Activated CD8-positive, alpha-beta memory T cell treated with anti-CD3 and anti-CD28 coated beads for 48 hours (primary cell): ENCODE measurements at places on chromosomes 3 and 15.

GRCh38 chr15:69000091-69000490 lies 14.4 kb upstream of the NOX5 start:
- no peak for DNase-seq

DNA sequence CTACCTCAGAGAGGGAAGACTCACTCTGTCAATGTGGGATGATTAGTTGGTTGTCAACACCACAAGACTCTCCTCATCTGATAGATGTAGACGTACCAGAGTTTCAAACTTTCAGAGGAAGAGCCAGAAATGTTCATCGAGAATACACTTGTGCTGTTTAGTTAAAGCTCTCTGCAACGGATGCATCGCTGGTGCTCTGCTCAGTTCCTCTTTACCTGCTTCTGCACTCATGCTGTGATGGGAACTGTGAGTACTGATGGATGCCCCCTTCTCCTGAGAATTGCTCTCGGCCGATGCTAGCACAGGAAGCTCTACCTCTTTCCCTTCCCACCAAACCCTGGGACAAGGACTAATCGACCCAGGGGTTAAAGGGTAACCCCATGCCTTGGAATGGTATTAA lies 51.8 kb upstream of the CCDC54 start:
- no peak for DNase-seq

DNA sequence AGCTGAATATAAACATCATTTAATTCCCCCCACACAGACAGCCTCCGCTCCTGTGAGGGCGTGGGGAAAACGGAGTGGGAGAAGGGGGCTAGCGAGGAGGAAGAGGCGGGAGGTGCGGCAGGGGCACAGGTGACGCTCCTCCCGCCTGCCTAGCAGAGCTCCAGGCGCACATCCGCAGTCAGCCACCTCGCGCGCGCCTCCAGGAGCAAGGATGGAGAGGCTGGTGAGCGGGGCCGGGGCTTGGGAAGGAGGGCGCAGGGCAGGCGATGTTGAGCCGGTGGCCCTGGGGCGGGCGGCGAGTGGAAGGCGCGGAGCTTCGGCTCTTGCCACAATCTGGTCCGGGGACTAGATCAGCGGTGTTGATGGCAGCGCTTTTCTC lies at the start of gene CD200:
Gene CD200, plus strand, starts transcription at position 155 of the 379 bp plus-strand sequence. Its CDS starts 57 bp downstream, at position 212.
- DNase-seq = peak; percentile 38

DNA sequence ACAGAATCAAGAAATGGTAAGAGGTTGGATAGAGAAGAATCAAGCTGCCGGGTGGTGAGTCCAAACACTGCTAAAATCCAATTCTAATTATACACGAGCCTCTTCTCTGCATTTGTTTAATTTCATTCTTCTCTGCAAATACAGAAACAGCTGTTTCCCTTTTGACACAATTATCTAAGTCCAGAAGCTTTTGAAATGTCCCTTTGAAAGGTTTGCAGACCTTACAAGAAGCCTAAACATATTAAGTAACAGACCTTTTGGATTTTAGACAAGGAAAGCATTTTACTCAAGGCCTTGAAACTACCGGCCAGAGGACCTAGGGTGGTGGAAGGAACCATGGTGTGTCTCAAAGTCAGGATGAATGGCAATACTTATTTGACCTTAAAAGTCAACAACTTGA lies 403.8 kb upstream of the ADAMTS9 start:
- DNase-seq = no peak

DNA sequence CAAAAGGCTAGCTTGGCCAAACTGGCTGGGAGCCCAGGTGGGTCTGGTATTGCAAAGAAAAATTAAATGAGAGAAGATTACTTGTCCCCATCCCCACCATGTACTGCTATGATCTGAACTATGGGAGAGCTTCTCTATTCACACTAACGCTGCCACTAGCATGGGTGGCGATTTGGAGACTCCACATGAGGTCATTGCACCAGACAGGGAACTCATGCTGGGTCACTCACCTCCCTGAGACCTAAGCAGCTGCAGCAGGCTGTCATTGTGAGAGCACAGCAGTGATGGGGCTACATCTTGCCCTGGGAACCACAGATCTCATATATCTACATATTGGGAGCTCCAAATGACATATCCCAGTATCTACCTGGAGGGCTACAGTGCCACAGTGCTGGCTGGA lies 36.3 kb upstream of the NECTIN3 start:
- no peak for DNase-seq

- DNase-seq = no peak
Measured at GRCh38 chr3:111831840-111832239, 27.2 kb upstream of the PHLDB2 start.

DNA sequence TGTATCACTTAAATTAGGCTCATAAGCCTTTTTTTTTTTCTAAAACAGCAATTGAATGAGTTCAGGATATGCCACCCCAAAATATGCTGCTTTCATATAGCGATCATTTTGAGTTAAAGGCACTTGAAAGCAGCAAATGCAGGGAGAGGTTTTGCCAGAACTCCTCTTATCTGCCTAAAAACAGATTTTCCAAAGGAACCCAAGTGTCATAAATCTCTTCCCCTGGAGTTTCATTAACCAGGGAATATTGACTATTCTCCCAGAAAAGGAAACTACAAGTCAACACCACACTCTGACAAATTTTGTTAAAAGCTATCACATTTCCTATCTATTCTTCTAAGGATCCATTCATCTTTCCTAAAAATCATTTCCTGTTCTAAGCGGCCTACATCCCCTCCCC lies 11.3 kb downstream of the DNAAF4 start:
- no peak for DNase-seq

DNA sequence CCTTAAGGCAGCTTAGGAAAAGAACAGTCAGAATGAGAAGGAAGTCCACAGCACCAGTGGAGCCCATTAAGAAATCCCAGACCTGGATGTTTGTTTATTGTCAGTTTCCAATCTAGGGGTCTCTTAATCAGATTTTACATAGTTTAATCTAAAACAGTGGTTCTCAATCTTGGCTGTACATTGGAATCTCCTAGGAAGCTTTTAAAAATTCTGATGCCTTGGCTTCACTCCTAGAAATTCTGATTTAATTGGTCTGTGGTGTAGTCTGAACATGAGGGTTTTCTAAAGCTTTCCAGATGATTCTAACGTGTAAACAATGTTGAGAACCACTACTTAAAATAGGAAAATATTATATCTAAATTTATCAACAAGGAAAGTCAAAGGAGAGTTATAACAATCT lies 56.6 kb upstream of the SPRED1 start:
- no peak for DNase-seq

GRCh38 chr3:72816862-72817355 lies 31.3 kb downstream of the SHQ1 start:
- DNase-seq = no peak

- no peak for DNase-seq
Measured at GRCh38 chr15:69804786-69805185, 292.9 kb downstream of the TLE3 start.

GRCh38 chr3:156383441-156384025 lies 171.4 kb downstream of the SSR3 start:
- no peak for DNase-seq

GRCh38 chr3:126549861-126550487 lies 8.8 kb downstream of the C3orf22 start:
- DNase-seq = no peak

GRCh38 chr3:63976161-63976871 lies 47.0 kb downstream of the PSMD6 start:
- no peak for DNase-seq

DNA sequence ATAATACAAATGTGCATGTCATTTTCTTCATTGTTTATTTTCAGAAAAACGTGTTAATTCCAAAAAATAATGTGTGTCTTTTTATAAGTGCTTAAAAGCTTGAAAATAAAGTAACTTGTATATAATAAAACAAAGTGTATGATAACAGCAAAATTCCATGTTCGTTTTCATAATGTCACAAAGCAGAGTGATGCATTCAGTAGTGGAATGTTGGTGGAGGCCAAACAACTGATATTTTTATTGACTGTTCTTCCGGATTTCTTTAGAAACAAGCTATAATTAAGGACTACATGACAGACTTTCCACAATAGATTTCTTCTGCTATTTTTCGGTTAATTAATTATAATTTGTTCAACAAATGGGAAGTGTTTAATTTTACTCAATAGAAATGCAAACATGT lies 412.7 kb downstream of the GABRG3 start:
- no peak for DNase-seq
